ENCODE measurements at places on chromosomes 2 and 18. TPM values are rescaled to one million over a fixed set of nuclear protein-coding genes. Genes with fewer than 3 reads are reported as not detected.

DNA sequence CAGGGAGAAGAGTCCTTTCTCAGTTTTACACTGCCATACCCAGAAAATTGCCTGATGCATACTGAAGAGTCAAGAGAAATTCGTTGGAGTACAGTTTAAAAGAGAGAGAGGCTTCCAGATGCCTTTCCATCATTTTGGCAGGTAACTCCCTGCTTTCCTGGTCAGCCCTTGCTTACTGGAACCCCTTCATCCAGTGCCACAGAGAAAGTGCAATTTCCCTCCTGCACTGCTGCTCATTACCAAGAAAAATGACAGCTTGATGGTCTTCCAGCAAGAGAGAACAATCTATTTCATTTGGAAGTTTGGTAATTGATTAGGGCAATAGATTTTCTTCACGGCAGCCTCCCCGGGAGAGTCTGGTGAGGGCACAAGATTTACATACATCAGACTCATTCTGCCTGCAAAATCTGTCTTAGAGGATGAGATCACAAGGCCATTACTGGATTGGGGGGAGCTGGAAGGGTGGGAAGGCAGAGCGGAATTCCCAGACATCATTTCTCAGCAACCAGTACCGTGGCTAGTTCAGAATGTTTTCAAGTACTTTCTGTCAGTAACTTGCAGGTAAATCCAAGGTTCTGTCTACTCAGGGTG, 102.8 kb upstream of the SLC14A2 start:
- no peak for DNase-seq

GRCh38 chr2:79640001-79640400, 127.2 kb downstream of the CTNNA2 start:
- DNase-seq: no peak

Gene TMEM247
- not detected for total RNA-seq

Gene SERTAD2
- 19.0 TPM for total RNA-seq

DNA sequence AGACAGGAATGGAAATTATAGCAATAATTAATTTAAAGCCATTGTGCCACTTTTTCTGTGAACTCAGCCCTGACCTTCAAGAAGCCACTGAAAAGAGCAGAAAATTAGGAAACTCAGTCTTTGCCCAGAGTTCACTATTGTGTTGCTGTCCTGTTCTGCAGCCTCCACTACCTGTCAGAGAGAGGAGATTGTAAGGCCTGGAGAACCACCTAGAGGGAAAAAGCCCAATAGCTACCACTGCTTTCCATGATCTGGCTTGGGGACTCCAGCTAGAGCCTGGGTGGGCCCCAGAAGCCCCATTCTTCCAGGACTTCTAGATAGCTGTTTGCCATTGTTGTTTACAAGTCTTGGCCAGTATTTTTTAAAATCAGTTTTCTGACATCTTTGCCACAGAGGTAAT, 176.1 kb upstream of the KLF7 start:
- DNase-seq: no peak

DNA sequence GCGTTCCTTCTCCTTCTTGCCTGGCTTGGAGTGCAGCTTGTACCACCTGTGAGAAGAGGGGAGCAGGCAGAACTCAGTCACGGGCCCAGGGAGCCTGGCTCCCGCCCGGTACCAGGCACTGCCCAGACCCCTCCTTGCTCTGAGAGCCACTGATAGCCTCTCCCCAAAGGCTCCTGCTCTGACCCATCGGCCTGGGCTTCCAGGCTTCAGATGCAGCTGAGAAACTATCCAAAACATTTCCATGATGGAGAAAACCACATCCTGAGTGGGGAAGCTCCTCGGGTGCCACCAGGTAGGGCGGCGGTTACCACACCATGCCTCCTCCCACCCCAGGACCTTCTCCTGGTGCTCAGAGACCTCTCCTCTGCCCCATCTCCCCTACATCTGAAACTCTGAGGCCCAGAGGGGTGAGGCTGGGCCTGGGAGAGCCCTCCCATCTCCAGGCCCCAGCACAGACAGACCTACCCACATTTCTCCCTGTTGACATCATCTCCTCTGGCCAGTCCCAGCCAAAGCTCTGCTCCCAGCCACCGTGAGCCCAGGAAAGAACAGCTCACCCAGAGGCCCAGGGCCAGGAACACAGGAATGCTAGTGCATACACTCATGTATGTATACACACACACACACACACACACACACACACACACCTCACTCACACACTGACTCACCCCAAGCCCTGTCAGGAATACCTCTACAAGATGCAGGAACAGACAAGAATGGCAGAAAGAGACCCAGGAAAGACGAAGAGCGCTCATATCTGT, 17.9 kb upstream of the SFXN5 start:
- DNase-seq: no peak

Gene FAM237A
- total RNA-seq: not detected

Gene TMEM37
- 17.4 TPM for total RNA-seq

DNA sequence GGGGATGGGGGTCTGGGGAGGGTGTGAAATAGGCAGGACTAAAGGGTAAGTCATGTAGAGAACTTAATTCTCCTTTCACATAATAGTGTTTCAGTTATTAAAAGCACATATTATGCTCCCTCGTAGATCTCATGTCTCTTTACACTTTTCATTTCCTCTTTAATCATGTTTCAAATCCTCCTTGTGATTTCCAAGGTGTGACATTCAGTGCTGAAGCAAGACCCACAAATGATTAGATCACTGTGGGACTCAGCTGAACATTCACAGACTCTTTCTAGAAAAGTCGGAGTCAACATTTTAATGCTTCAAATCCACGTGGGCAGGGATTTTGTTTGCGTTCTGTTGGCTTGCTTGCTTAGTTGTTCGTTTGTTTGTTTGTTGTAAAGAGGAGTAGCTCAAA, 34.7 kb upstream of the CALCRL start:
- no peak for DNase-seq

Gene SP110
- 5.8 TPM for total RNA-seq

Data from progenitor cell of endocrine pancreas (in vitro differentiated cells).